ENCODE measurements at places on chromosomes 1 and 21.

GRCh38 chr21:15826147-15826780 lies 96.5 kb downstream of the USP25 start:
- DNase-seq = no peak

GRCh38 chr1:241591317-241591716 lies 48.9 kb downstream of the CHML start:
- no peak for DNase-seq

- DNase-seq = no peak
Observed at GRCh38 chr1:167713330-167714081, 8.3 kb upstream of the MPZL1 start.

DNA sequence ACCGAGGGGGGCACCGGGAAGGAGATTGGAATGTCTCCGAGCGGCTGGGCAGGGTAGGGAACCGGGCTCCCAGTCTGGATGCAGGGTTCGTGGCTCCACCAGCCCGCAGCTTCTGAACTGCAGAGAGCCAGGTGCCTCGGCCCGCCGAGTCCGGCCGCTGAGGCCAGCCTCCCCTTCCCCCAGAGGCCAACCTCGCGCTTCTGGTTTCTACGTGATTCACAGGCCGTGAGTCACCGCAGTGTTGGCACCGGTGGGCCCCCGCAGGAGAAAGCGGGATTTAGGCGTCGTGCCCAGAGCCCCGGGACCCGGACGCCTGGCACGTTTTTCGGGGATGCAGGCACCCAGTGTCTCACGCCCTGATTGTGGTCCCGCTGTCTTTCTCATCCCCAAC lies 458 bp downstream of the CRABP2 start:
- no peak for DNase-seq

DNA sequence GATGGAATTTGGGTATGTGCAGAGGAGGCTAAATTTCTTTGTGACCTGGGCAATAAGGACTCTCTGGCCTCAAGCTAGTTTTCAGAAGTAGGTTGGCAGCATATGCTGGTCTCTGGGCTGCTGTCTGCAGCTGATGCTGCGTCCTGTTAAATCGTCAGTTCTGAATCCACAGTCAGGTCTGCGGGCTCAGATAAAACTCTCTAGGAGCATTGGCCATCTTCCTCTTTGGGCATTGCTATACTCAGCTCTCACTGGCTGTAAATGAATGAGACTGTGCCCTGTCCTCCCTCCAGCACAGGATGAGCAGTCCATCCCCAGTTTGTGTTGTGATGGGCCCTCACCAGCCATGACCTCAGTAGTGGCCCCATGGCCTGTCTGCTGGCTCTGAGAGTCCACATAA lies 272.6 kb downstream of the LRRC40 start:
- no peak for DNase-seq

DNA sequence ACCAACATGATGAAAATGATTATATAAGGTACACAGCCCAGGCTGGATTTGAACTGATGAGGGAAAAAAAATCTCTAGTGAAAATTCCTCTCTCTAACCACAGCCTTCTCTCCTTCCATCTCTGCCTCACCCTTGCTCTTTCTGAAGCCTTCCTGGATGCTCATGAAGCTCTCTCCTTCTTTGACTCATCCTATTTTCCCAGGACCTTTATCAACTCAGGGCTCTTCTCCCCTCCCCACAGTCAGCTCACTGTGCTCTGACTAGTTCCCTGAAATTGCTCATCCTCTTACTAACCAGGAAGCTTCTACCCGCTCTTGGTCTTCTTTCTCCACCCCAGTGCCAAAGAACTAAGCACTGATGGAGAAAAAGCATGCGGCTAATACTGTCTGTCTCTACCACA lies 46.4 kb upstream of the ERG start:
- DNase-seq = no peak

- no peak for DNase-seq
Observed at GRCh38 chr1:209601809-209602657, 18.5 kb downstream of the CAMK1G start.

GRCh38 chr1:29756085-29756484 lies 519.8 kb downstream of the PTPRU start:
- no peak for DNase-seq

DNA sequence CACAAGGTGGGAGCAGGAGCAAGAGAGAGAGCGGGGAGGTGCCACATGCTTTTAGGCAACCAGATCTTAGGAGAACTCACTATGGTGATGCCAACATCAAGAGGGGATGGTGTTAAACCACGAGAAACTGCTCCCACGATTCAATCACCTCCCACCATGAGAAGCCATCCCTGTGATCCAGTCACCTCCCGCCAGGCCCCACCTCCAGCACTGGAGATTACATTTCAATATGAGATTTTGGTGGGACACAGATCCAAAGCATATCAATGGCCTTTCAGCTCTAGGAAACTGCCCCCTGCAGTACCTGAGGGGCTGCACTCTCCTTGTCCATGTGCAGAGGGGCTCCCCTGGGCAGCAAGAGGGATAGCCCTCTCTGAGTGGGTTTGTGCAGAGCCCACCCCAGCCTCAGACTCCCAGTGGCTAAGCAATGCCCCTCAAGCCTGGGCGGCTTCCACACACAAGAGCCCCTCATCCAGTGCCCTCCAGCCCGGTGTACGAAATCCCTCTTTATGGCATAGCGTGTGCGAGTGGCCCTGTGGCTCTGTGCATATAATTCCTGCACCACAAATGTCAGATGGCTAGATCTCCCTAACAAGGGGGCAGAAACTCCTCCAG lies 15.5 kb upstream of the PRDM16 start:
- DNase-seq = no peak

- no peak for DNase-seq
Observed at GRCh38 chr1:212237651-212238050, 47.6 kb upstream of the PPP2R5A start.

DNA sequence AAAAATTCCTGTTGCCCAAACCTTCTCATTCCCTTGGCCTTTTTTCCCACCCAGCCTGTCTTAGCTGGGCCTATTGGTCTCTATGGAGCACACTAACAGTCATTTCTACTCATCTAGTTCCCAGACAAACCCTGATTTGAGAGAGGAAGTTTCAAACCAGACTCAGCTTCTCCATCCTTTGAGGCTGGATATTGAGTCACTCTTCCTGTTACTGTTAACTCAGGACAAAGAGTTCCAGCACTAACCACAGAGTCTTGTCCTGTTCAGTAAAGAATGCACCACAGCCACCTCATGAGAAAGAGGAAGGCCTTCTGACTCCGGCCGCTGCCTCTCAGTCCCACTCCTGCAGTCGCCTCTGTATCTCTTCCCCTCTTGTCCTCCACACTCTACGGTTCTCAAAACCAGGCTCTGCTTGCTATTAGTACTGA lies 137.8 kb downstream of the PTPRC start:
- DNase-seq = no peak

DNA sequence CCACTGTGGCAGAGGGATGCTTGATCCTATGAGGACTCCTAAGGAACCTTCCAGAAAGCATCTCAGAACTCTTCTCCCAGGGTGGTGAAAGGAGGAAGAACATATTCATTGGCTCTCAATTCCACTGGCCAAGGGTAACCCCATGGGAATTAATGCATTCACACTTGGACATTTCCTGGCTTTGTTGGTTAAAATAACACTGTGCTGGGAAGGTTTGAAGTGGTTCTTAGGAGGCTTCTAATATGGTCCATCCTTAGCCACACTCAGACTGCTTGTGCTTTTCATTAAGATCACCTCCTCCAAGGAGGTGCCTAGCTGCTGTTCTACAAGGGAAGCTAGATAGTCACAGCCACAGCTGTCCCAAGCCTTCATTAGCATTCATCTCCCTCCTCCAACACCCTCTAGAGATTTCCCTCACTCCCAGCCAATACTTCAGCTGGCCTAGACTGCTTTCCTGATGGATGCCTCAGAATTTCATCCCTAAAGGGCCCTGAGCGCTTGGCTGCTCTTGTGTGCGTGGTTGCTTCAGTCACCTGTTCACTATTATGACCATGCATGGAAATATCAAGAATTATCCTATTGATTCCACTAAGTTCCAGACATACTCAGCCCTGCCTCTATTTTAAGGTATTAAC lies 544.4 kb downstream of the PLPP3 start:
- DNase-seq = no peak

DNA sequence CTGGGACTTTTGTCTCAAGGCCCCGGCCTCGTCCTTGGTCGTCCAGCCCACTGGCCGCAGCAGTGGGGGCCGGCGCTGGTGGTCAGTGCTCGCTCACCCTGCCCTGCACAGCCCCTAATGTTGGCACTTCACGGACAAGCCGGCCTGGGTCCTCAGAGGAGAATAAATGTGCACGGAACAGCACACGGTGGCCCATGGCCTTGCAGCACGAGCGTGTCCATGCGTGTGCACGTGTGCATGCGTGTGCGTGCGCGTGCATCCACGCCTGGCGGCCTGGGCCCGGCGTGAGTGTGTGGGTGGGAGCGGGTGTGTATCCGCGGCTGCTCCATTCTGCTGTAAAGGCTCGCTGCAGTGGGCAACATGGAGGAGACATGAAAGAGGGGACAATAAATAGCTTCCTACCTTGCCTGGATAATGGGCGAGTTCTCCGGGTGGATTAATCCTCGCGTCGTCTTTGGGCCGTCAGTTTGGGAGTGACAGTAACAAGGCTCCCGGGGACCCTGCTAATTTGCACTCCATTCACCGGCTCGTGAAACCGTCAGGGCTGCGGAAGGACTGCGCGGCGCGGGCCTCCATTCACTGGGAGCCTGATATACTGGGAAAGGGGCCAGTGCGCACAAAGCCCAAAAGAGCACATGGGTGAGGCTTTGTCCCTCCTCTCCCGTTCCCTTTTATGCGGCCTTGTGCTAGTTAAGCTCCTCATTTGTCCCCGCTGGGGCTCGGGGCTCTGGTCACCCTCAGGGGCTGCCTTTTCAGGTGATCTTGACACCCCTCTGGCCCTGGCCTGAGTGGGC lies 142.8 kb downstream of the PRDM16 start:
- DNase-seq = no peak

DNA sequence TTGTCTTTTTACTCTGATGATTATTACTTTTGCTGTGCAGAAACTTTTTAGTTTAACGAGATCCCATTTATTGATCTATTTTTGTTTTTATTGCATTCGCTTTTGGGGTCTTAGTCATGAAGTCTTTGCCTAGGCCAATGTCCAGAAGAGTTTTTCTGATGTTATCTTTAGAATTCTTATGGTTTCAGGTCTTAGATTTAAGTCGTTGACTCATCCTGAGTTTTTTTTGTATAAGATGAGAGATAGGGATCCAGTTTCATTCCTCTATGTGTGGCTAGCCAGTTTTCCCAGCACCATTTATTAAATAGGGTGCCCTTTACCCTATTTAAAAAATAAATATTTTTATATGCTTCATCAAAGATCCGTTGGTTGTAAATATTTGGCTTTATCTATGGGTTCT lies 13.2 kb downstream of the MAN1C1 start:
- no peak for DNase-seq

GRCh38 chr1:208181364-208181763 lies 62.8 kb downstream of the PLXNA2 start:
- DNase-seq = no peak

- no peak for DNase-seq
Observed at GRCh38 chr1:193176788-193177187, 9.6 kb downstream of the B3GALT2 start.

GRCh38 chr1:172344444-172344843 lies 76.0 kb upstream of the C1orf105 start:
- no peak for DNase-seq

DNA sequence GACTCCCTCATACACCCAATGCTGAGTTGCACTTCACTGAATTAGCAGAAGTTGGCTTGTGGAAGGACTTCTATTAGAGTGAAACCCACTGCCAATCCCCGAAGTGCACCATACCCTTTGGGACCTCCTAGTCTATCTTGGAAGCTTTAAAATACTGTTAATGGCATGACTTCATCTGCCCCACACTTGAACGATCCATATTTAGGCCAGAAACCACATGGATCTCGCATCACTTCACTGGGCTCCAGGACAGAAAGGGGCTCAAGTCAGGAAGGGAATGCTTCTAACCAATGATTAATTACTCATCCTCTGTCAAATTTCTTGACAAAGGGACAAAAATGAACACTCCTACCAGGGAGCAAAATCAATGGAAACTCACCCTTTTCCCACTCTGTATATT lies 69.1 kb downstream of the BCAR3 start:
- no peak for DNase-seq

DNA sequence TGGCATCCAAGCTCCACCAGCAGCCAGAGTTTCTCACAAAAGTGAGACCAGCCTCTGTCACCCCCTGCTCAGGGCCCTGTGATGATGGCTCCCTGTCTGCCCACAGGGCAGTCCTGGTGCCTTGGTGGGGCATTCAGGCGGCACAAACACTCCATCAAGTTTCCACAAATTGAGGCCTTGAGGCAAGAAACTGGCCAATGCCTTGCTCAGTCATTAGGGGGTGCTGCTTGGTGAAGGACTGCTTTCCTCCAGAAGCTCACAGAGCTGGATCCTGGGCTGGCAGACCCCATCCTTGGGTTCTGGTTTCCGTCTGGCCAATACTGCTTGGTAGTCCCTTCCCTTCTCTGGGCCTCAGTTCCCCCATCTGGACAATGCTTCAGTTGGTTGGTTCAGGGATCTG lies 12.5 kb upstream of the AHDC1 start:
- DNase-seq = no peak

GRCh38 chr21:44596068-44596725 lies 3.9 kb upstream of the KRTAP10-6 start:
- no peak for DNase-seq

DNA sequence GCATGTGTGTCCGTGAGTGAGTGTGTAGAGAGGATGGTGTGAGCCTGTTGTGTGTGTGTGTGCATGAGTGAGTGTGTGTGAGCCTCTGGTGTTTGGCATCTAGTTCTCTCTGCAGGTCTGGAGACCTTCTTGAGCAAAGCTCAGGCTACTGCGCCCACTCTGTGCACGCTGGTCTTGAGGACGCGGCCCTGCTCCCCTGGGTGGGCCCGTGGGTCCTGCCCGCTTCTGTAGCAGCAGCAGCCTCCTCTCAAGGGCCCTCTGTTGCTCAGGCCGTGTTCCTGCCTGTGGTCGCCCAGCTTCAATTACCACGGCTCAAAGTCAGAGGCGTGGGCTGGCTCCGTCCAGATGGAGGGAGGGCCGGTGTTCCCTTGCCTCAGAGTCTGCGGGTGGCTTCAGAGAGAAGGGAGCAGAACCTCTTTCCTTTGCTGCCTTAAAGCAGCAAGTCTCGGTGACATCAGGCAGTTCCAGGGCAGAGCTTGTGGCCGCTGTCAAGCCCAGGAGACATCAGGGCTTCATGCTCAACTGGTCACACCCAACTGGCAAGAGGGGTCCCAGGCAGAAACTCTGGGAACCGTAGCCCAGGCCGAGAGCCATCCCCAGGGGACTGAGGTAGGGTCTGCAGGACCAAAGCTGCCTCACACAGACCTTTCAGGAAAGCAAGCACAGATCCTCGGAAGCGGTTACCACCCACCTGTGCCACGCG lies 270.6 kb upstream of the VAMP3 start:
- no peak for DNase-seq

GRCh38 chr1:93607814-93608186 lies 73.8 kb downstream of the BCAR3 start:
- no peak for DNase-seq

- no peak for DNase-seq
Observed at GRCh38 chr1:113861641-113862040, 9.9 kb downstream of the PTPN22 start.

Measured in T-helper 17 cell (primary cell).